Lung microvascular endothelial cell (primary cell): ENCODE measurements at places on chromosomes 2 and 18. TPM values are rescaled to one million over a fixed set of nuclear protein-coding genes. Genes with fewer than 3 reads are reported as not detected.

The ALMS1 gene
- 3.7 and 5.2 TPM in 2 replicates for total RNA-seq

DNA sequence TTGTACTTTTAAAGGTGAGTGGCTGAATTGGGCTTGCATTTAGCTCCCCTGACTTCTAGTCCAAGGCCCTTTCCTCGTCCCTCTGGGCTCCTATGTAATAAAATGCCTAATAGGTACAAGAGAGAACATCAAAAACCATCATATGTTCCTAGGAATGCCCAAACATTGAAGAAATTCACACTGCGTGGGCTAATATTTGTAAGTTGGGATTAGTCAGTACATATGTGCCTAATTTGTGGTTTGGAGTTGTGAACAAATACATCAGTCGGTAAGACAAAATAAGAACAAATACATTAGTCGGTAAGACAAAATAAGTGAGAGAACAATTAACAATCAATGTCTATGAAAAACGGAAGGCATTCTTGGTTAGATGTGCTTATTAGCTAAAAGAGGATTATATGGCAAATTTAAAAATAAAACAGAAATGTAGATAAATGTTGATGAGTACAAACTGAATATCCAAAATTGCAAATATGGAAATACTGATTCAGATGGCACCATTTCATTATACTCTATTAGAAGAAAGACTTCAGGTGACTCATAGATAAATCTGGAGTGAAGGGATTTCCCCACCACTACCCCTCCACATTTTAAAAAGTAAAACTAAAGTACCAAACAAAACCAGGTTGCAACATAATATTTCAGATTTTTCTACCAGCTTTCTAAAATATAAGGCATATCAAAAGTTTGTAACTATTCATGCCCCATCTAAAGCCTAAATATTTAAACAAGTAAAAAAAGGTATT lies 325.4 kb downstream of the ZEB2 start:
- DNase-seq: no peak

DNA sequence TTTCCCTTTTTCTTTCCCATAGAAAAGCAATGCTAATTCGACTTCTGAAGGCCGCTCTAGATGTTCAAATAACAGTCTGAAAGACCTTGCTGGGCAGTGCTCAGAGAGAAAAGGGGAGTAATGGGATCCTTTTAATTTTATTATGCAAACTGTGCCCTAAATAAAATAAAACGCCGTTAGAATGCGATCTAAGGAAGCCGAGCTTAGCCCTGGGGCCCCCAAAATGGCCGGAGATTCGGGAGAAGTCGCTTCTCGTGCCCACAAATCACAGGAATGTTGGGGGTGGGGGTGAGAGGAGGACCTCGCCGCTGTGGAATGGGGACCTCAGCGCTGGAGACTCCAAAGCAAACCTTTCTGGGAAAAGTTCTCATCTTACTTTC lies 8.4 kb upstream of the POU3F3 start:
- DNase-seq: no peak

The REG3A gene
- total RNA-seq: not detected in 2 replicates

DNA sequence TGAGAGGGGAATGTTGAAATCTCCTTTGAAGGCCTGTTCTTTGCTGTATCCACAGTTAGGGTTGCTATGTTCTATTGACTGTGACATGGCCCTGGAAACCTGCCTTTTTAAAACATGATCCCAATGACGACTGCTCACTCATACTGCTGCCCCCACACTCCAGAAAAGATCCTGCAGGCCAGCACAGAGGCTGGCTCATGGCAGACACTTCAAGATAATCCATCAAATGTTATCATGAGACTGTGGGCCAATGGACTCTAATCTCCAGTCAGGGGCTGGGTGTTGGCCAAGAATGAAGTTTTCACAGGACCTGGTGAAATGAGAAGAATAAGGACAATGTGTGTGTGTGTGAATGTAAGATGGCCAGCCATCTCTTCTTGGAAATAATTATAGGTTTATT lies 59.0 kb upstream of the THOC1 start:
- no peak for DNase-seq

- no peak for DNase-seq
Measured at GRCh38 chr2:216897561-216898203, 37.8 kb upstream of the TNP1 start.

The PARD6G gene
- 20.3 and 74.8 TPM in 2 replicates for total RNA-seq

DNA sequence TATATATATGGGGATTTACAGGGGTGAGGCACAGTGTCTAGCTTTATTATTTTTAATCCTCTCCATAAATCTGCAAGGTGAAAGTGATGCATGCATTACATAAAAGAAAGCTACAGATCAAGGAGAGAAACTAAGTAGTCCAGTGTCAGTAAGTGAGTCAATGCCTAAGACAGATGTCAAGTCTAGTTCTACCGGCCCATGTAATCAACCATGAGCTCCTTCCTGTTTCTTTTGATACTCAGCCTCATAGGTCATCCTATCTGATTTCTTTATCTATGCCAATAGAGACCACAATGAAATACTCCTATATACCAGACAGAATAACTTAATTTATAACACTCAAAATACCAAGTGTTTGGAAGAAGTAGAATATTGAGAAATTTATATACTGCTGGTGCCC lies 20.2 kb upstream of the GYPC start:
- no peak for DNase-seq

DNA sequence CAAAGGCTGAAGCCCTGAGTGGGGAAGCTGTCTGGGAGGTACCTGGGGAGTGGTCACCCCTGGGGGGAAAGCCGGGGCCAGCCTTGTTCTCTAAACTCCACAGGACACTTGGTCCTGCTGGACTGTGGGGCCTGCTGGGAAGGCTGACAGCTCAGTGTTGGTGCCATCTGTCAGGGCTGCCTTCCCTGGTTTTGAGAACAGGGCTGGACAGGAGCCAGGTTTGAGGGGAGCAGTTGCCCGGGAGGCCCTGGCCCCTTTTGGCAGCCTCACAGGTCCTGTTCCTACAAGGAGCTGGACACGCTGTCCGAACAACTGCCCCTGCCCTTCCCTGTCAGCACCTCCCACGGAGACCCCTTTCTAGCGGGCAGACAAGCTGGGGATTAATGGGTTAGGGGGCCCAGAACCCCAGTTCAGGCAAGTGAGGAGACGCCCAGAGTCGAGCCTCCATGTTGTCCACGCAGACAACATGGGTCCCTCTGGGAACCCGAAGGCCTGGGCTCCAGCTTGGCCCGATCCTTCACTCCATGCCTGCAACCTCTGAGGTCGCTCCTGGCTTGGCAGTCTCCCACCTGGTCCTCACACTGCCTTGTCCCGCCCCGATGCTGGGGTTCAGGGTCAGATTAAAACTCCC lies 40.8 kb downstream of the ATOH8 start:
- DNase-seq: no peak

The MYO7B gene
- total RNA-seq: under 0.01 TPM in 2 replicates

DNA sequence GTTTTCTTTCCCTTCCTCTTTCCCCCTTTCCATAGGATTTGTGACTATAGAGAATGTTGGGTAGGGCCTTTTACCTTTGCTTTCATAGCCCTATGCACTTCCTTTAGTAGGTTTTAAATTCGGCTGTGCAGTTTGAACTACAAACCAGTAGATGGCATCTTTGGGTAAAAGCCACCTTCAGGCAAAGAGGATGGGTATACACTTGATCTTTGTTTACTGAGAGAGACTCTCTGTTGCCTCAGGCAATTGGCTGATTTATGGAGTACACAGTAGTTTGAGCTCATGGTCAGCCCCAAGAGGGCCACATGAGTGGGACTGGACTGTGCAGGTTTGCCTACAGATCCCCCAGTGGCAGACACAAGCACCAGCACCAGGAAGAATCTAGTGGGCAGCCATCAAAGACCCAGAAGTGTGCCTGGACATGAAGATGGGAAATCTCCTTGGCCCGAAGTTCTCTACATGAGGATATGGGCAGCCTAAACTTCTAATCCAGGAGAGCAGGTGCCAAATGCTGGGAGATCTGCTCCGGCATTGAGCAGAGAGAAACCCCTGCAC lies 1304.3 kb upstream of the DDX18 start:
- DNase-seq: peak; percentile 62

DNA sequence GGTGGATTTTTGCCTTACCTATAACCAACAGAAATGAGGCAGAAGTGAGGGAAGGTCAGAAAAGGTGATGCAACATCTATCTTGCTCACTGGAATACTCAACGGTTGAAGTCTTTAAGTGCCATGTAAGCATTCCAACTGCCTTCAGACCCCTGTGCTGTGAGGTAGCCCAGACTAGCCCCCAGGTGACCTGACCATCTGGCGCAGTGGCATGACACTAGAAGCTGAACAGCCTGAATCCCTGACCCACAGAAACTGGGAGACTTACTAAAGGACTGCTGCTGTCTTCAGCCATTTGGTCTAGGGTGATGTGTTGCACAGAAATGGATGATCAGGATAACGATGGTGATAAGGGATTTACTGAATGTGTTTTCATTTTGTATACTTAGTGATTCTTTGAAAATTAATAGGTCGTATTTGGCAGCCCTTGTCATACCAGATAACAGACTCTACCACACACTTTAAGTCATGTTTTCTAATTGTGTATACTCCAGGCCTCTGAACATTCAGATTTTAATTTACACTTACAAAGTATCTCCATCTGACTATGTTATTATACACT lies 161.5 kb downstream of the STK39 start:
- no peak for DNase-seq

DNA sequence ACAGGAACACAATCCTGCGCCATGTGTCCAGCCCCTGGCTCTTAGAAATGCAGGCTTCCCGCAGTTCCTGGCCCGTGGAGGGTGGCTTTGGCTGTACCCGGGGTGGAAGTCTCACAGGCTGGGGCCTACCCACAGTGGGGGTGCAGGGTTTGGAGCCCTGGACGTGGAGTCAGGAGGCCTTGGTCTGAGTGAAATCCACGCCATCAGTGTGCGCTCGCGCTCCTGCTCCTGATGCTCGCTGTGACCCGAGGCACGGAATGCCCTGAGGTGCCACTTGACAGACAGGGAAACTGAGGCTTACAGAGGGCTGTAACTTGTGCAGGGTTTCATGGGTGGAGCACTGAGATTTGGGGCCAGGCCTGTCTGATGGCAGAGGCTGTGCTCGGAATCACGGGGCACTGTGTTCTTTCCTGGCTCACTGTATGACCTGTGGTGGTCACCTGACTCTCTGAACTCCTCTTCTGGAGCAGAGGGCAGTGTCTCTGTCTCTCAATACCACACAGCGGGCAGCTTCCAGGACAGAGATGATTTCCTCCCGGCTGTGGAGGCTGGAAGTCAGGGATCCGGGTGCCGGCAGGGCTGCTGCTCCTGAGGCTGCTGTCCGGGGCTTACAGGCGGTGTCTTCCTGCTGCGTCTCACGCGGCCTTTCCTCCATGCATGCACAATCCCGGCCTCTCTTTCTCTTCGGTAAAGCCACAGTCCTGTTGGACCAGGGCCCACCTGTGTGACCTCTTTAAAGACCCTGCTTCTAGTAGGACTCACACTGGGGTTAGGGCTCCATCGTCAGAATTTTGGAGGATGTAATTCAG lies 25.9 kb upstream of the ALLC start:
- DNase-seq: no peak

- DNase-seq: no peak
Measured at GRCh38 chr2:19839438-19839837, 62.3 kb downstream of the TTC32 start.

The CFAP53 gene
- 0.20 and 0.22 TPM in 2 replicates for total RNA-seq

- DNase-seq: no peak
Measured at GRCh38 chr2:186437719-186438118, 48.3 kb upstream of the ZC3H15 start.

DNA sequence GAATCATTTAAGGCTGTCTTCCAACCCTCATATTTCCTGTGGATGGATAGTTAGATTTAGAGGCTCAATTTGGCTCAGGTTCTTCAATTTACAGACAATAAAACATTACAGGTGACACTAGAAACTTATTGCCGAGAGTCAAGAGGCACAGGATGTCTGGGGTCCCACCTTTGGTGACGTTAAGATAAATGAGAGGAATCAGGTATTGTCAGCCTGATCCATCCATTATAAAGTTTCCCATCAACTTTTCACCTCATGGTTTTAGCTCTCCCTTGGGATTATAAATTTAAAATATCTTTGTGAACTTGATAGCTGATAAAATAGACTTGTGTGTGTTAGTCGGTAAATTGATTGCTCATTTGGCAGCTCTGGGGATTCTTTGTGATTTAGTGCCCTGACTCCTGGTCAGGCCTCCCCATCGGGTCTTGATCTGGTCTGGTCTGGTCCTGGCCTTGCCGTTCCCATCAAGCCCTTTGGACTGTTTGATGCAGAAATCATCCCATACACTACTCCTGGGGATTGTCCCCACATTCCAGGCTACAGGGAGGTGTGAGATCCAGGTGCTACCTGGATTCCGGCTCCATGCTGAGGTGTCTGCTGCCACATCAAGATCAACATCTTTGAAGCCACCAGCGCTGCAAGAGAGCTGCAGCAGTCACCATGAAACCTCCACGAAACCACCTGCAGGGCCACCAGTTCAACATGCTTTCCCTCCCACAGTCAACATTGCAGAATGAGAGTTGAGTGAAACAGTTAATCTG lies 130.9 kb downstream of the SH3BP4 start:
- DNase-seq: no peak

The LRATD1 gene
- total RNA-seq: 2.0 and 9.4 TPM in 2 replicates

The SEC11C gene
- 18.5 and 21.4 TPM in 2 replicates for total RNA-seq

GRCh38 chr2:10654069-10654468 lies 35.7 kb downstream of the NOL10 start:
- DNase-seq: no peak

The TMEM247 gene
- not detected in 2 replicates for total RNA-seq

The SATB2 gene
- total RNA-seq: 0.60 and 1.3 TPM in 2 replicates

- no peak for DNase-seq
Measured at GRCh38 chr2:20108655-20109396, 57.4 kb upstream of the LAPTM4A start.

DNA sequence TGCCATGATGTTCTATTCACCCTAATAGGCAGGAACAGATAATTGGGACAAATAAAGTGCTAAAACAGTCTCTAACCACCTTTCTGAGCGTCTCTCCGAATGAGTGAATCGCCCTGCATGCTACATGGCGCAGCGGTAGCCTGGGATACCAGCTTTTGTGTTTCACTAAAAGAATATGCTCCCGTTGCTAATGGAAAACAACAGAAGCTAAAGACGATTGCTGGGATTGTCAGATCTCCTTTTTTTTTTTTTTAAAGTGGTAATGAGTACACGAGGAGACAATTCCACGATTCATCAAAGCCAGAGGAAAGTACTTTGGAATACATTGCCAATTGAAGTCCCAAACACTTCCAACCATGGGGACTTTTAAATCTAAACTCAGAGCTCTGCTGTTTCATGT lies 1815.3 kb upstream of the CELF4 start:
- DNase-seq: no peak
